ENCODE measurements at places on chromosomes 2 and 18. TPM values are rescaled to one million over a fixed set of nuclear protein-coding genes. Genes with fewer than 3 reads are reported as not detected.

GRCh38 chr2:101744832-101745231 lies 47.3 kb downstream of the MAP4K4 start:
- DNase-seq, result no peak

The SIX2 gene
- total RNA-seq, result 0.42 TPM

The HAAO gene
- total RNA-seq, result 5.9 TPM

The LYG2 gene
- not detected for total RNA-seq

The HOXD8 gene
- total RNA-seq, result 0.11 TPM
